ENCODE measurements at places on chromosomes 3 and 15.

DNA sequence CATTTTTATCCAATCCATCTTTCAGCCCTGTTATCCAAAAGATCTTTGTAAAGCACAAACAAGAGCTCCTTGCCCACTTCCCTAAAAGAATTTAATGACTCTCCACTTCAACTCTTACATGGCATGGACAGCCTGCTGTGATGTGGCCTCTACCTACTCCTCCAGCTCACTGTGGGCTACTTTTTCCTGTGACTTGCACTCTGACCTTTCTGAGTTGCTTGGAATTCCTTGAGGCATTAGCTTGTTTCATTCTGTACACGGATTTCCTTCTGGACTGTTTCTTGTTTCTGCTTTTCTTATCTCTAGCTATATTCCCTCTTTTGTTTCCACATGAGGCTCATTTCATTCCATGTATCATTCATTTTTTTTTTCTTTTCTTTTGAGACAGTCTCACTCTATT lies 15.2 kb downstream of the QTRT2 start:
- DNase-seq: no peak

GRCh38 chr3:183907911-183908331 lies 23.2 kb upstream of the PARL start:
- DNase-seq: no peak

DNA sequence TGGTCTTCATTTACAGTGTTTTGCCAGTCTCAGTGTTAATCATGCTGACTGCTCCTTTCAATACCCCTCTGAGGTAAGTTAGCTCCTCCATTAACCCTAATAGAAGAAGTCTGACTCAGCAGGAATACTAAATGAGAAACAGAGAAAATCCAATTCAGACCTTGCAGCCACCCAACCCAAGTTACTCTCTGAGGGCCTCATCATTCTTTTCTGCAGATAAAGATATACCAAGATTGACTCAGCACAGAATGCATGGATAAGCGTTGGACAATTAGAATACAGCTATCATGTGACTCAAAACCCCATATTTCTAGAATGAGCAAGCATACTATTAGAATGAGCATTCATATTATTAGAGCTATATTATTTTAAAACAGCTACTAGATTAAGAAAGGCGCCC lies 389.1 kb upstream of the SGO1 start:
- DNase-seq: no peak

DNA sequence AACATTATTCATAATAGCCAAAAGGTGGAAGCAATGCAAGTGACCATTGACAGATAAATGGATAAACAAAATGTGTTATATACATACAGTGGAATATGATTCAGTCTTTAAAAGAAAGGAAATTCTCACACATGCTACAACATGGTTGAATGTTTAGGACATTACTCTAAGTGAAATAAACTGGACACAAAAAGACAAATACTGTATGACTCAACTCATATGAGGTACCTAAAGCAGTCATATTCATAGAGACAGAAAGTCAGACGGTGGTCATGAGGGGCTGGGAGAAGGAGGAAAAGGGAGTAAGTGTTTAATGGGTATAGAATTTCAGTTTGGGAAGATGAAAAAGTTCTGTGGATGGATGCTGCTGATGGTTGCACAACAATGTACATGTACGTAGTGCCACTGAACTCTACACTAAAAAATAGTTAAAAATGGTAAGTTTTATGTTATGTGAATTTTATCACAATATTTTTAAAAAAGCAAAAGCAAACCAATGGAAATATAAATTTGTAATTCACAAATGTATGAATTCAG lies 5.3 kb downstream of the TXNRD3 start:
- DNase-seq: no peak

- DNase-seq: no peak
Observed at GRCh38 chr3:162586591-162586990, 1090.0 kb downstream of the OTOL1 start.
